ENCODE measurements at places on chromosomes 2 and 18.

- no peak for DNase-seq
Measured at GRCh38 chr2:7745369-7745768, 828.2 kb downstream of the RNF144A start.

DNA sequence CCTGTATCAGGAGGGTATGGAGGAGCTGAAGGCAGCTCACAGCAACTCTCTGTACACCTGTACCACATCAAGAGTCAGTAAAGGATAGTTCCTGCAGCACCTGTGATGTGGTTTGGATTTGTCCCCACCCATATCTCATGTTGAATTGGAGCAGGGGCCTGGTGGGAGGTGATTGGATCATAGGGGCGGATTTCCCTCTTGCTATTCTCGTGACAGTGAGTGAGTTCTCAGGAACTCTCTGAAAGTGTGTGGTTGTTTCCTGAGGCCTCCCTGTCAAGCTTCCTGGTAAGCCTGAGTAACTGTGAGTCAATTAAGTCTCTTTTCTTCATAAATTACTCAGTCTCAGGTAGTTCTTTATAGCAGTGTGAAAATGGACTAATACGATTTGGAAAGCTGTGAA is 28.9 kb downstream of the OSBPL1A start:
- peak; percentile 66 for DNase-seq

DNA sequence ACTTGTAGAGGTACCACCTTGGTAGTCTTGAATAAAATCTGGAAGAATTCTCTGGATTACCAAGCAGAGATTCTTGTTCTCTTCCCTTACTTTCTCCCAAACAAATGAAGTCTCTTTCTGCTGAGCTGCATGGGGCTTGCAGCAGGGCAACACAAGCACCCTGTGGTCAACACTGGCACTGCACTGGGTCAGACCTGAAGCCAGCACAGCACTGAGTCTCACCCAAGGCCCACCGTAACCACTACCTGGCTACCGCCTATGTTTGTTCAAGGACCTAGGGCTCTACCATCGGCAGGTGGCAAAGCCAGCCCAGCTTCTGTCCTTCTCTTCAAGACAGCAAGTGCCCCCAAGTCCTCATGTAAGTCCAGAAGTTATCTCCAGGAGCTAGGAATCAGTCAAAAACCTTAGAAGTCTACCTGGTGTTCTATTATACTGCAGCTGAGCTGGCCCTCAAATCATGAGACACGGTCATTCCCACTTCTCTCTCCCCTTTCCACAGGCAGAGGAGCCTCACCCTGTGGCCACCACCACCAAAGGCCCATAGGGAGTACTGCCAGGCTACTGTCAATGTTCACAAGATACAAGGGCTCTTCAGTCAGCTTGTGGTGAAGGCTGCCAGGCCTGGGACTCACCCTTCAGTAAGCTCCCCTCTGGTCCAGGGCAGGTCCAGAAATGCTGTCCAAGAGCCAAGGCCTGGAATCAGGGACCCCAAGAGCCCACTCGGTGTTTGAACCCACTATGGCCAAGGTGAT is 18.4 kb downstream of the VPS54 start:
- DNase-seq: no peak

GRCh38 chr18:25109484-25109883 is 242.5 kb downstream of the ZNF521 start:
- DNase-seq: no peak

GRCh38 chr2:236939721-236940231 is 145.9 kb upstream of the COPS8 start:
- no peak for DNase-seq

DNA sequence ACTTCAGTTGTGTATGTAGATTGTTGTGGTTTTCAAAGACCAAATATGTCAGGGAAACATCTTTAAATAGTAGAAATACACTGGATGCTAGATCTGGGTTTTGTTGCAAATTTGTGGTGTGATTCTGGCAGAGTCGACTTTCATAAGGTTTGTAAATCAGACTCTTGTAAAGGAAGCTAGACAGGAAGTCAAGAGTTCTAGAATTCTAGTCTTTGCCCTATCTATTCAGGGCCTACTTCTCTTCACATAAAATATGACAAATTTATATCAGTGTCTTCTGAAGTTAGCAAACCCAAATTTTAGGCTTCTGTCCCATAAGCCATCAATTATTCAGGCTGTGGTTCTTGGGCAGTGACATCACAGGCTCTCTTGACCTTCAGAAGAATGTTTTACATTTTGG is 1579.2 kb upstream of the PIK3C3 start:
- no peak for DNase-seq

GRCh38 chr2:12083713-12084419 is 337.4 kb downstream of the LPIN1 start:
- DNase-seq: no peak

- no peak for DNase-seq
Measured at GRCh38 chr2:85893428-85894258, 4.9 kb upstream of the ST3GAL5 start.

DNA sequence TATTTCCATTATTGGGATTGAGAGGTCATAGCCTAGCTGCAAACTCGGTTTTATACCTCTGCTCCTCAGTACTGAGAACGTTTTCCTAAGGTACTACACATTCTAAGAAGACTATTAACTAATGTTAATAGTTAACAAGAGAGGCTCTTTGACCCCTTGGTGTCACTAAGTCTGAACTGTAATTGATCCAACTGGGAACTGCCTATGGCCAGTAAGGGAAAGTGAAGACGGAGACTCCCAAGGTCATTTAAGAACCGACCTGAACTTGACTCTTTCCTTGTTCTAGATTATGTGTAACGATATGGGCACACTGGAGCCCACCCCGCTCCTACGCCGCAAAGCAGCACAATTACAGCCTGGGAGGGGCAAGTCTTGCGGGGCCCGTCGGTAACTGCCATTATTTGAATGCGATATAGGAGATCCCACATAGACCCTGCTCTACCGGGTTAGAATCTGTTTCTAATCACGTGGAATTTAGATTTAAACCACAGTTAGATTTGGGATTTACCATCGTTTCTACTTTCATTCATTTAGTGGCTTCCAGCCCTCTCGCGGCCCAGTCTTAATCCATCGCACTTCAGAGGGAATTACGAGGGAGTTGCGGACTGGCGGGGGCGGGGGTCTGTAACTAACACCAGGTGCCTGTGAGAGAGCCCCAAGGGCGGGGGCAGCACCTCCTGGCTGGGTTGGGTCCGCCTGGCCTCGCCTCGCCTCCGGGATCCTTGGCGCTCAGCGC is 84.1 kb upstream of the EPB41L3 start:
- no peak for DNase-seq

DNA sequence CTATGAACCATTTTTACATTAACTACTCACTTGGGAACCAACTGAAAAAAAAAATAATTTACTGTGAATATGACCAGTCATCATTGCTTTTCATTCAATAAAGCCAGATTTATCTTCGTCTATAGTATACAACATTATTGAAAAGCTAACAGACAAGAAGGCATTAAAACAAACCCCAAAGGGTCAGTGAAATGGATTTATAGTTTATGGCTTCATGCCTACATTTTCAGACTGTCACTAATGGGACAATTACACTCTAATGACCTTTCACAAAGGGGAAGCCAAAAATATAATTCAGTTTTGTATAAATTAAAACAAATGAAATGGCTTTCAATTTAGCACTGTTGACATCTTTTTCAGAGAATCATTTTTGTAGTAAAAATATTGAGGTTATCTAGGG is 169.1 kb downstream of the DSEL start:
- no peak for DNase-seq

DNA sequence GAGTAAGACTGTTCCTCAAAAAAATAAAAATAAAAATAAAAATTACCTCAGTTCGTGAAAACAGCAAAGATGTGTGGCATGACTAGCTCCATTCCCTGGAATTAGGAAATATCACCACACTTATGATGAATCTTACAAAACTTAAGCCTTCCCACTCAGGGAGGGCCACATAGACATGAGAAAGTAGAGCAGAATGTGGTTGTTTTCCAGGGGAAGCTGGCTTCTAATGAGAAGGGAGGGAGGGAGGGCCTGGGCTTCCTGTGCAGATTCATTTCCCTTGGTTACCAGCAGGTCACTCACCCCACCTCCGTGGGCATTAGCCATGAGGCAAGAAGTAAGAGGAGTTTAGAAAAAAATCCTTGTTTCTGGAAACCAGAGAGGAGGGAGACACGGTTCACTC is 95.9 kb upstream of the RMDN2 start:
- DNase-seq: no peak

- DNase-seq: no peak
Measured at GRCh38 chr2:217553679-217554078, 449.1 kb downstream of the TNS1 start.

GRCh38 chr18:13528739-13529392 is 197.5 kb downstream of the FAM210A start:
- no peak for DNase-seq

DNA sequence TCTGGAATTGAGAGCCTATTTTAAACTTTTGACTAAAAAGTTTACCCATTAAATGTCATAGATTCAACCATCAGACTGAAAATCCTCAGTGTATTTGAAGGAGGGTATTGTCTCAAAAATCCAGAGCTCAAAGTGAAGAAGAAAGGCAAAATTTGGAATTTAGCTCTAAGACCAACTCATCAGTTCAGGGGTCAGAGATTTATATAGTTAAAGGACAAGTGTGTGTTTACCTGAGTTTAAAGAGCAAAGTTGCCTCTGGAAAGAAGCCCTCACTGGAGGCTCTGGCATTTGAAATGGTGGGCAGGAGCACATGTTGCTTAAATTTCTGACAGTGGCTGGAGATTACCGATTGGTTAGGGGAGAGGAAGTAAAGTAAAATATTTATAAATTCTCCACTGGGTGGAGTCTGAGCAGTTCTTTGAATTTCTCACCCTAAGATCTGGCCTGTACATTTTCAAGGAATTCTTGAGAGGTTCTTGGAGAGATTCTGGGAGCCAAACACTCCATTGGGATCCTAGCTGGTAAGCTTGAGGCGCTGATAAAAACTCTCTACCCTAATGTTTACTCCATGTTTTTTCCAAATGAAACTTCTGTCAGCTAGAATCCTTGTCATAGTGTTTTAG is at the start of gene KYNU:
Gene KYNU (plus strand): TSS at position 449 of the 623 bp plus-strand sequence. CDS start 7,704 bp downstream, outside the sequence.
- no peak for DNase-seq

DNA sequence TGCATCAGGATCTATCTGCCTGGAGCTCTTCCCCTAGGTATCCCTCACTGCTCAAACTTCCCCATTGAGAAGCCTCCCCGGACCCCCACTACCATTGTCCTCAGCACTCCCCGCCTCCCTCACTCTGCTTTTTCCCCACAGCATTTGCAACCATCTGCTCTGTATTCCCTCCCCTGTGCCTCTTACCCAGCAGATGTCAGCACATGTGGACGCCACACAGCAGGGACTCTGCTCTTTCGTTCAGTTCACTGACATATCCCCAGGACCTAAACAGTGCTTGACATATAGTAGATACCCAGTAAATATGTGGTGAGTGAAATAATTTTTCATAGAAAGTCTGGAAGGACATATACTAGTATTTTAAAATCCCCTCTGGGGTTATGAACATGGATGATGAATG is 101.1 kb downstream of the TMEM247 start:
- DNase-seq: no peak

- DNase-seq: no peak
Measured at GRCh38 chr2:55838653-55839052, 84.9 kb downstream of the EFEMP1 start.

- no peak for DNase-seq
Measured at GRCh38 chr18:35953688-35954087, 18.8 kb upstream of the RMP24 start.

- DNase-seq: no peak
Measured at GRCh38 chr18:8703781-8704301, 1.5 kb upstream of the MTCL1 start.

GRCh38 chr2:36416370-36417165 is 61.0 kb downstream of the CRIM1 start:
- no peak for DNase-seq

DNA sequence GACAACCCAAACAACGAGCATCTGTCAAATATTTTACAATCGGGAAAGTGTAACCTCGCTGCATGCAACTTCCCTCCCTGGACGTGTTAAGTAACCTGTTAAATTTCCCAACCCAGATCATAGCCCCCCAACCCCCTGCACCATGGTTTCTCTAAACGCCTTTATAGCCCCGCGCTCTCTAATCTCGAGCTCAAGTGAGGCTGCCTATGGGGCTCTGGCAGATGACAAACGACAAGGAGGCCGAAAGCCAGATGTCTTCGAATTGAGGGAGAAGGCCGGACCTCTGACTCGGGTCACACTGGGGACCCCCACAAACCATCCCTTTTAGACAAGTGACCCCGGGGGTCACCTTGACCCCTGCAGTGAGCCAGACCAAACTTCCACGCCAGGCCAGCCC is 526 bp downstream of the COX7A2L start:
- no peak for DNase-seq

- DNase-seq: no peak
Measured at GRCh38 chr18:11821643-11822237, 29.5 kb upstream of the CHMP1B start.

GRCh38 chr2:73862987-73863386 is 29.8 kb upstream of the ACTG2 start:
- no peak for DNase-seq

GRCh38 chr18:79642626-79643025 is 37.0 kb upstream of the CTDP1 start:
- DNase-seq: no peak

DNA sequence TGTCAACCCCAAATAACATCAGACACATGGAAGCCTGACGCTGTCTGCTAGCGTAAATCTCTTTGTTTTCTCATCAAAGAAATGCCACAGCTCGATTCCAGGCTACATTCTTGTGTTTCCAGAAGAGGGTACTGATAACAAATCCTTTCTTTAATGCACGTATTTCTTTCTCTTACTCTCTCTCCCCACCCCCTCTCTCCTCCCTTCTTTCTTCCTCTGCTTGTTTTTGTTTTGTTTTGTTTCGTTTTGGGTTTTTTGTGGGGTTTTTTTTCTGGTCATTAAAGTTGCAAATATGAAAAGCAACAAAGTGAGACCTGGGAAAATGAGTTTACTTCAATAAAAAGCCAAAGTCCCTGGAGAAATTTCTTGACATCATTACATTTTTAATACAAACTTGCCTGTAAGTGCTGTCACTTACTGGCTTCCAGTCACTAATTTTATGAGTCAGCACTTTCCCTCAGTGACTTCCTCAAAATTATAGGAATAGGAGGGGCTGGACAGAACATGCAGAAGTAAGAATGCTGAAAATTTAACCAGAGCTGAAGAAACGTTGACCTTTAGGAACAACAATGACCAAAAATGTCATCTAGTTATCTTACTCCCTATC is 106.7 kb upstream of the NABP1 start:
- DNase-seq: no peak

GRCh38 chr2:240957656-240958365 is 40.6 kb upstream of the SNED1 start:
- DNase-seq: no peak

- no peak for DNase-seq
Measured at GRCh38 chr2:233816771-233817170, 37.6 kb downstream of the HJURP start.

Data from stimulated activated CD4-positive, alpha-beta T cell treated with anti-CD3 and anti-CD28 coated beads, Interleukin-2, amount 100 ng/mL, for 24 hours (primary cell).